ENCODE measurements at places on chromosomes 4 and X. TPM values are rescaled to one million over a fixed set of nuclear protein-coding genes. Genes with fewer than 3 reads are reported as not detected.

- peaks cover 1% of the 10 kb centered on the region for H3K36me3 ChIP-seq
- DNase-seq: no peak
- no peak overlapping the region for H3K27ac ChIP-seq
Measured at GRCh38 chr4:94834501-94834900, 76.7 kb downstream of the BMPR1B start.

GRCh38 chr4:137960371-137961050 is 281.6 kb downstream of the SLC7A11 start:
- H3K27ac ChIP-seq: no peak overlapping the region
- H3K27me3 ChIP-seq: no peaks in the 10 kb centered on the region
- no peak overlapping the region for H3K4me3 ChIP-seq
- no peaks in the 10 kb centered on the region for H3K36me3 ChIP-seq
- H3K4me1 ChIP-seq: peaks cover 7% of the 10 kb centered on the region

DNA sequence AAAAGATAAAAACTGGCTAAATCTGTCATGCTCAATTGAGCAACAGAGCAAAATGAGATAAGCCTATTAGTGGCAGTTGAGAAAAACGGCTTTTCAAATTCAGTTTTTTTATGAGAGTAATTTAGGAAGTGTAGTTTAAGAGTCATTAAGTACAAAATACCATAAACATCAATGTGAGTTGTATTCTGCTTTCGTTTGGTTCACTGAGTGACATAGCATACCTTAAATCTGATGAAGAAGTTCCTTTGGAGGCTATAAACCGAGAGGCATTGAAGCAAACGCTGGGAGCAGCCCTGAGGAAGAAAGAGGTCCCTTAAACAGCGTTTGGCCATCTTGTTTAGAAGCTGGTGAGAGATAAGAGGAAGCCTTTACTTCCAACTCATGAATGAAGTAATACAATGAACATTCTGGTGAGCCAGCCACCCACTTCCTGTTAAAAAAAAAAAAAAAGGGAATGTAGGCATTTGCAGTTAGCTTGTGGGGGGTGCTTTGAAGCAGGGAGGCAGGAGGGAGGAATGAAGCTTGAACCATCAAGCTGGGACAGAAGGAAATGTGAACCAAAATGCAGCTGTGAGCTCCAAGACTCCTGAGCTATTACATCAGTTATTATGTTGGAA is 132.3 kb downstream of the ZNF330 start:
- no peak for DNase-seq
- H3K4me1 ChIP-seq: peaks cover 8% of the 10 kb centered on the region
- no peak overlapping the region for H3K27ac ChIP-seq
- no peaks in the 10 kb centered on the region for H3K36me3 ChIP-seq

DNA sequence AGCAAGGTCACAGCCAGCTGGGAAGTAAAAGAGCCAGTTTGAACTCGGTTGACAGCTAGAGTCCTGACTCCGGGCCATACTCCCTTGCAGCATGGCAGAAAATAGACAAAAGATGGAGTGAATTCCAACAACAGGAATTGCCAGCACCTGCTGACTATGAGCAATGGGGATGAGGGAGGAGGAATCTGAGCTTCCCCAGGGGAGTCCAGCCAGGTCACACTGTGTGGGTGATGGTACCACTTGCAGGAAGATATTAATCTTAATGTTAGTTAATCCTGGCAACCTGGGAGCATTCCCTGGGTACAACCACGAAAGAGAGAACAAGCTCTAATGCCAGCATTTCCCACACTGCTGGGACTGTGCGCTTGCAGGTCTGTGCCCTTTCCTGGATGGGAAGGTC is 48.1 kb upstream of the S100G start:
- peaks cover 20% of the 10 kb centered on the region for H3K4me1 ChIP-seq
- H3K27ac ChIP-seq: peak overlapping the region; percentile 76
- no peak for DNase-seq
- H3K27me3 ChIP-seq: no peaks in the 10 kb centered on the region
- H3K36me3 ChIP-seq: peaks cover 68% of the 10 kb centered on the region

DNA sequence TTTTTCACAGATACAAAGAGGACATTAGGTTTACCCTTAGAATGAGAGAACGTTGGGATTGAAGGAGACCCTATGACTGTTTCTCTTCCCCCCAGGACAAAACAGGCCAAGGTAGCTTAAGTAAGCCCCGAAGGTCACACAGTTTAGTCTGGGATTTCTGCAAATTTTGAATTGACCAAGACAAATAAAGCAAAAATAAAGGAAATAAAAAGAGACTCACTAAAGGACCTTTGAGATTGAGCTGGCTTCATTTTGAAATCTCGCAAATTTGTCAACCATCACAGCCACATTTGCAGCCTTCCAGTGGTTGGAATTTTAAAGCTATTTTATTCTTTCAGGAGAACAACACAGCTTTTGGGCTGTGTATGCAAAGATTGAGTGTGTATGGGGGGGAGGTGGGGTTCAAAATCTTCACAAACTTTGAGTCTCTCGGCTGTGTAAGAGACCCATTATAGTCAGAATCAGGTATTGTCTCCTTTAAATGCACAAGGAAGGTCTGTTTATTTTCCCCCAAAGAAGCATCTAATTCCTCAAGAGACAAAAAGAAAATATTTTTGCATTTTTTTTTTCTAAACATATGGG is 4.2 kb downstream of the TMSB4X start:
- no peaks in the 10 kb centered on the region for H3K27me3 ChIP-seq
- H3K4me1 ChIP-seq: peaks cover 16% of the 10 kb centered on the region
- DNase-seq: no peak
- H3K36me3 ChIP-seq: peaks cover 21% of the 10 kb centered on the region
- H3K27ac ChIP-seq: peak overlapping the region; percentile 87

DNA sequence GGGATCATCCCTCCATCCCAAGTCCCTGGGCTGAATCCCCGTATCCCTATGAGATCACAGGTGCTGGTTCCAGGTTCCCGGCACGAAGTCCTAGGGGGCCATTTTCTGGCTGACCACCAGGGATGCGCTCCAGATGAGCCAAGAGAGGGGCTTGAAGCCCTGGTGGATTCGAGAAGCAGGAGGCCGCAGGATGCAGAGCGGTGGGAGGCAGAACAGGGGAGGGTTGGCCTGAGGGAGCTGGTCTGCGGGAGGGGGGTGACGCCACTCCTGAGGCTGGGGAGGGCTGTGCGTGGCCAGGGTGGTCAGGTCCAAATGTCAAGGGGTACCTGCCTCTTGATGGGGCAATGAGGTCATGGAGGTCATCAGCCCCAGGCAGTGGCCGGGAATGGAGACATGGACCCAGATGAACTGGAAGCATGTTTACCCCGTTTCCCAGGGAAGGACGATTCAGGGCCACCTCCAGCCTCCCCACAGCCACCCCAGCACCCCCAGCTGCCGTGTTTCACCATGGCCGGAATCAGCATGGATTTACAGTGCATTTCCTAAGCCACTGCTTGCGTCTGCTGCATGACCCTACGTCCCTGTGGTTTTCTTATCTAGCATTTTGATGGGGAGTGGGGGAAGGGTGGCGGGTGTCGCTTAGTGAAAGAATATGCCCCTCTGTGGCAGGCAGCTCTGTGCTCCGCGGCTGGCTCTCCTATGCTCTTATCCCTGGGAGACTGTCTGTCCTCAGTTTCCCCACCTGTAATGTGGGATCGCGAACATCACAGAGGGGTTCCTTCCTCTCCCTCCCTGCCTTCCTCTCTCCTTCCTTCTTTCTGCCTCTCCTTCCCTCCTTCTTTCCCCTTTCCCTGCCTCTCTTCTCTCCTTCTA is 17.0 kb upstream of the HTRA3 start:
- peaks cover 15% of the 10 kb centered on the region for H3K4me1 ChIP-seq
- DNase-seq: no peak
- H3K4me3 ChIP-seq: no peak overlapping the region
- no peak overlapping the region for H3K27ac ChIP-seq

DNA sequence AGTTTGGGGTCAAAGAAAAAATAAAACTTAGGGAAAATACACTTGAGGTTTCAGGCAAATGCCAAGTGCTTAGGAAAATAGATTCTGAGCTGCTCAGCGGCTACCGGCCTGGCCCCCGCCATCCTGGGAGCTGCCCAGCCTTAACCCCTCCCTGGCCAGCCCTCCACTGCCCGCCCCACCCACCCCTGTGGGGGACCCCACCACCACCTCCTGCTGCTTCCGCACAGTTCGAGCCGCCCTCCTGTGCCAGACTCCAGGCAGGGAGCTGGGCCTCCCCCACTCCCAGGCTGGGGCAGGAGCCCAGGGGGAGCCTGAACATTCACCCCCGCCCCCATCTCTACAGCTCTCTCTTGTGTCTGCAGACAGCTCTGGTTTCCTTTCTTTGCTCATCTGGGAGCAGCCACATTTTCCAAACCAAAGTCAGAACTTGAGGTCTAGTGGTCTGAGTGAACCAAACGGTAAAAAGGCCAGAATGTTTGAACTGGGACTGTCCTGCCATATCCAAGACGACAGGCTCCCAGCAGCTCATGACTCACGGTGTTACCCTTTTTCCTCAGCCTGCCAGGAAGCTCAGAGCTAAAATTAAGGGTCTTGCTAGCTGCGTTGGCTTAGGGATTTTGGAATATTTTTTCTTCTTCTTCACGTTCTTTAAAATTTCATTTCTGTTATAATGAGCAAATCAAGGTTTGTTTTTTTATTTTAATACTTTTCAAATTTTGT is 4.7 kb upstream of the FGFR3 start:
- H3K36me3 ChIP-seq: no peaks in the 10 kb centered on the region
- peaks cover 5% of the 10 kb centered on the region for H3K4me1 ChIP-seq
- no peak overlapping the region for H3K4me3 ChIP-seq
- peaks cover 12% of the 10 kb centered on the region for H3K27me3 ChIP-seq

DNA sequence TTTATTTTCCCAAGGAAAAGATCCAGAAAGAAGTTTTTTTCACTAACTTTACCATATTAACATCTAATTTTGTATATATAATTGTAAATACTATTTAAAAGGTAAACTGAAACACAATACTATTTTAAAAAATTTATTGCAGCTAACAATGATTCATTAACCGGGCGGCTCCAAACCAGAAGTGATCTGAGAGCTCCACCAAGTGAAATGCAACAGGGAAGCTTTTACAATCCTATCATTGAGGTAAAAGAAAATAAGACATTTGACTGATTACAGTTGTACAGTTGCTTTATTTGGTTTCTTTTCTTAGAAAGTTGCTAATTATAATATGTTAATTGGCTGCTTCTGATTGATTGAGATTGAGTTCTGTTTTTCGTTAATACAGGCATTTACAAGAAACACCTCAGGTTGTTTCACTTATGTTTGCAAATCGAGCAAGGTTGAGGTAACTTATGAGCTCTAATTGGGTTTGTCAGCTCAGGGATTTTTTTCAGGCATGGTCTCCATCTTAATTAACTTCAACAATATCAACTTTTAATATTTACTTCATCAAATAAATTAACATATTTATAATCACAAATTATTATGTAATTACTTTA is 220.2 kb upstream of the UGT8 start:
- H3K27ac ChIP-seq: no peak overlapping the region
- H3K27me3 ChIP-seq: peaks cover 4% of the 10 kb centered on the region
- DNase-seq: no peak
- H3K4me1 ChIP-seq: no peaks in the 10 kb centered on the region

DNA sequence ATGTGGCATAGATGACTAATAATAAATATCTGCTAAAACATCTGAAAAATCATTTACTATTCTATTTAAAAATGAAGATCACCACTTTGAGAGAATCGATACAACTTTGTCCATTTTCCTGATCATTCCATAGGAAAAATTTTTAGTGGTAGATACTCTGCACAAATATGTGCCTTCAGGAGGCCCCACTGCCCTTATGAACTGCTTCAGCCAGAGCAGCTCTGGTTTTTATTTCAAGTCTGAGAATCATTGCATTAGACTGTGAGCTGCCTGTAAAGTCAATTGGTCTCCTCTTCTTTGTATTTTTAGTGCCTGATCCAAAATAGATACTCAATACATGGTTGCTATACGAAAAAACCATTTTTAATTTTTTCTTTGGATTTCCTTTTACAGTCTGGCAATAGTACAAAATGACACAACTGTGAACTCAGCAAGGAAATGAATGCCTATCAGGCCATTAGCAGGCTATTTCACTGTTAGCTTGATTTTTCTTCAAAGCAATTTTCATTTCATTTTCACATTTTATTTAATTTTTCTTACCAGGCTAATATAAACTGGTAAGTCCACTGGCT is 69.1 kb downstream of the SHISA3 start:
- H3K4me1 ChIP-seq: peaks cover 3% of the 10 kb centered on the region
- no peak overlapping the region for H3K4me3 ChIP-seq
- DNase-seq: no peak
- H3K36me3 ChIP-seq: peaks cover 11% of the 10 kb centered on the region
- H3K27ac ChIP-seq: no peak overlapping the region

DNA sequence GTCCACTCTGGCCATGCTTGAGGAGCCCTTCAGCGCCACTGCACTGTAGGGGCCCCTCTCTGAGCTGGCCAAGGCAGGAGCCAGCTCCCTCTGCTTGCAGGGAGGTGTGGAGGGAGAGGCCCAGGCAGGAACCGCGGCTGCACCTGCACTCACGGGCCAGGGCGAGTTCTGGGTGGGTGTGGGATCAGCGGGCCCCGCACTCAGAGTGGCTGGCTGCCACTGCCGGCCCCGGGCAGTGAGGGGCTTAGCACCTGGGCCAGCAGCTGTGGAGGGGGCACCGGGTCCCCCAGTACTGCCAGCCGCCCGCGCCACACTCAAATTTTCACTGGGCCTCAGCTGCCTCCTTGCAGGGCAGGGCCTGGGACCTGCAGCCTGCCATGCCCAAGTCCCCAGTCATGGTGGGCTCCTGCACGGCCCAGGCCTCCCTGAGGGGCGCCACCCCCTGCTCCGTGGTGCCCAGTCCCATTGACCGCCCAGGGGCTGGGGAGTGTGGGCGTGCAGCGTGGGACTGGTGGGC is 347.2 kb upstream of the SPOCK3 start:
- no peak overlapping the region for H3K27ac ChIP-seq
- no peaks in the 10 kb centered on the region for H3K36me3 ChIP-seq

DNA sequence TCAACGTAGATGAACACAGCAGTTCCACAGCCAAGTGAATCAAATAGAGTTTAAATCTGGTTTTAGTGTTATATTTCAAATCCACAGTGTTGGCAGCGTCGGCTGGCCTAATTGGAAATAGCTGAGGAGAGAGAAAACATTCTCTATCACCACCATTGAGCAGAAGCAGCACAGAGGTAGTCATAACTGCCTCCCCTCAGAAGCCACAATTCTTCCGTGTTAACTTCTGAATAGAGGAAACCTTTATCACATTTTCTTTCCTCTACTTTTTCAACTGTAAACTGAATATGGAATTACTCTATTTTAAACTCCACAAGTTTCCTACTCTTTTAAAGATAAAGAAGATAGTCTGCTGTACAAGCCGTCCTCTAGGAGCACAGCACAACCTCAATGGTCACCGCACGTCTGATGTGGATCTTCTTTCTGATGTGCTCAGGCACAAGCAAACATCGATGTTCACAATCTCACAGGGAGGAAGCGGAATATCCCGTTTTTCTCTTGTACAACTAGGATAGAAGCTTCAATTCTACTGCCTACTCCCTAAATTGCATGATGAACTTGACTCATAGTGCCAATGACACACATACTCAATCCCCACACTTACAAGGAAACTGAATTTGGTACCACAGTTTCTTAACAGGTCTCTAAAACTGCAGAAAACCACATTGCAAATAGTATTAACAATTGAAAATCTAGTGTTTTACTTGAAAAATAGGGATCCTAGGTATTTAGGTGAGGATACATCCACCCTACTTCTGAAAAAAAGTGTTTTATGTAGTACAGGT is 217.8 kb upstream of the ETNPPL start:
- no peaks in the 10 kb centered on the region for H3K27me3 ChIP-seq
- no peaks in the 10 kb centered on the region for H3K36me3 ChIP-seq
- no peaks in the 10 kb centered on the region for H3K4me1 ChIP-seq
- H3K27ac ChIP-seq: no peak overlapping the region
- no peak for DNase-seq

The USP38 gene
- total RNA-seq: 20.8 TPM

The GJB1 gene
- 22.2 TPM for total RNA-seq

The MCTS1 gene
- total RNA-seq: 35.0 TPM

Measured in progenitor cell of endocrine pancreas (in vitro differentiated cells).